ENCODE measurements at places on chromosomes 5 and 9.
A peak's percentile ranks its signal among the peaks of the same experiment; 100 is the strongest.

GRCh38 chr9:27701587-27701986, 128.3 kb upstream of the C9orf72 start:
- DNase-seq = no peak

GRCh38 chr5:80960531-80961375, 590 bp downstream of the RASGRF2 start:
- no peak for DNase-seq

DNA sequence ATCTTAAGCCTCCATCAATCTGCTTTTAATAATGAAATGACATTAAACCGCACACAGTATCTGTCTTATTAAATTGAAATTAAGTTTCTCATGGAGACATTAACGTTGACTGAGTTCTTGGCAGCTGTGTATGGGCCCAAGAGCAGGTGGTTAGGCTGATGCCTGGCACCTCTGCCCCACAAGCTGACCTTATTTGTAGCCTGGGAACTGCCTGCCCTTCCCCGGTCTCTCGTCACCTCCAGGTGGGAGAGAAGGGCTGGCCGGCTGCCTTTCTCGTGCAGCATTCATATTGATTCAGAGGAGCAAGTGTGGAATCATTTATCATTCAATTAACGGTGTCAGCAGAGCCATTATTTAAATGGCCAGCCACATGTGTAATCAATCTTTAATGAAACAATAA, 53.0 kb upstream of the FCN1 start:
- DNase-seq = no peak

DNA sequence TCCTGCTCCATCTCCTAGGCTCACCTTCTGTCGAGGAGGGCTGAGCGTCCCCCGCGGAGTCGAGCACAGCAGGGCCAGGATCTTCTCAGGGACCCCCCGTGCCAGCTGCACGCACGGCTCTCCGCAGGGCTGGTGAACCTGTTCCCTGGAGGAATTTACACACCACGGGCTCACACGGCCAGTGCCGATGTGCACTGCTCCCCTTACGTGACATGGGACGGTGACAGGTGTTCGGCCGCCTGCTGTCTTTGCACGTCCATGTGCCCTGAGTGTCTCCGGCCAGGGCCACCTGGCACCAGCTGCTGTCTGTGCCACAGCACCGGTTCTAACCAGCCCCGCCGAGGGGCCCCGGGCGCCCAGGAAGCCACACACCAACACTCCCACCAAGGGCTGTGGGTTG, 8.7 kb upstream of the AGPAT2 start:
- DNase-seq = no peak

- DNase-seq = no peak
These were observed 17.8 kb downstream of the PPARGC1B start for GRCh38 chr5:149747833-149748366.

- DNase-seq = no peak
These were observed 18.4 kb upstream of the TCF7 start for GRCh38 chr5:134095887-134096589.

GRCh38 chr9:4792572-4793458, at the start of gene RCL1:
TSS of gene RCL1 (plus strand) at chr9:4792944. CDS start at chr9:4793092, 148 bp downstream.
- DNase-seq = peak; percentile 91

DNA sequence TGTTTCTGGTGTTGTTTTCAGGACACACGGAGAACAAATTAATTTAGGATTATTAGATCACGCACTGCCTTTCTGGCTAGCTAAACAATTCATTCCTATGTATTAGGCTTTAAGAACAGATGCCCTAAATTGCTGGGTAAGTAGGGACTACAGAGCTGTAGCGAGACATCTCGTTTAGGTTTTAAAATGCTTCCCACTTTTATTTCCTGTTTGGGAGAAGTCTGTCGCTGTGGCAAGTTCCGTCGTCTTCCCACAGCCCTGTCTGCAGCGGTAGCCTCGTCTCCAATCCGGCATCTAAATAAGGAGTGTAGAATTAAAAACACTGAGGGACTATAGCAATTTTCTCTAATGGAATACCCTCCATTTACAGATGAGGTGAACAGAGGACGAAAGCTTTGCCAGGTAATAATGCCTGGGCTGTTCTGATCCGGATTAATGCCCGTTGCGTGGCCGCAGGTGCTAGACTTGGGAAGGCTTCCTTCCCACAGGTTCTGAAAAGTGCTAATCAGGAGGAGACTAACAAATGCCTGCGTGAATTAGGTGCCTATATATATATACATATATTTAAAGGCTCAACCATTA, 1.3 kb upstream of the TRIM36 start:
- DNase-seq = no peak

DNA sequence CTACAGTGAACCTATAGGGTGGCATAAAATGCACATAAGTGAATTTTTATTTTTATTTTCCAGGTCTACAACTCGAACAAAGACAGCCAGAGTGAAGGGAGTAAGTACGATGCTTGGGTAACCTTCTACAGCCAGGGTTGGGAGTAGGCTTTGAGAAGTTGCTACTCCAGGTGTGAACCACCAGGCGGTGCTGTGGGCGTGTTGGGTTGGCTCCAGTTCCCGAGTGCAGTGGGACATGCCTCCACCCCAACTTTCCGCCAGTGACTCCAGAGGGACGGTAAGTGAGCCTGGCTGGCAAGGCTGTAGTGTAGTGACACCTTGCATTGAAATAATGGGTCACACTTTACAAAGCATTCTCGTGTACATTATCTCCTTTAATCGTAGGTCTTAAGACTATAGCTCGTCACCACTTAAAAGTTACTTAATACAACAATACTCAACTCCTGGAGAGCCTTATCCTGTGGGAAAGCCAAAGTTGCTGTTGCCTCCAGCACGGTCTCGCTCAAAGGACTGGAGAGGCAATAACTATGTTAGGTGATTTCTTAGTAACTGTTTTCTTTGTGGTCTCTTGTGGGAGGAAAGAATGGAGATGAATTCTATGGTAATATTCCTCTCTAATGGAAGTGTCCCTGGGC, 244.0 kb downstream of the ARHGAP26 start:
- peak; percentile 40 for DNase-seq

- no peak for DNase-seq
These were observed 1364.3 kb downstream of the EFNA5 start for GRCh38 chr5:106306313-106307028.

DNA sequence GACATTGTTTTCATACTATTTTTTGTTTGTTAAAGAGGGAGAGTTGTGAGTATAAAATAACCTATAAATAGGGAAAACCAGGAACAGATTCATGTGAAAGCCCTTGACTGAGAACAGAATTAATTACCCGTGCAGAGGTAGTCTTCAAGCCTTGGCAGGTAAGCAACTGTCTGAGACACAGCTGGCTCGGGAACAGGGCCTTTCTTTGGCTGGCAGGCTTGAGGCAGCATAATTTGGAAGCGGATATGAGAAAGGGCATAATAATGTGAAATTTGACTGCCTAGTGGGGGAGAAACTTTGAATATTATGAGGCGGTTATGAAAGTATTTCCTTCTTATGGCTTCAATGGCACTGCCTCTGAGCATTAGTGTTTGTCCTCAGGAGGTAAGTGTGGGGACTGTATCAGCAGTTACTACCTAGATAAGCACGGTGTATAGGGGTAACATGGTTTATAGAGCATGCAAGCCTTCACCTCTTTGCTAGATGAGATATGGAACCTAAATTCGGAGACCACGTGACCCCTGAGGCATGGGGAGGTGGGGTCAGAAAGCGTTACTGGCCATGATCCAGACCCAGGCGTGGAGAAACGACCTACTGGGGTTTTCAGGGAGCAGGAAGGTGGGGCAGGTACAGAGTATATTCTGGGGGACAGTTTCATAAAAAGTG, 210.2 kb upstream of the GAS1 start:
- no peak for DNase-seq

- no peak for DNase-seq
These were observed 330.3 kb downstream of the NFIB start for GRCh38 chr9:13983607-13984006.

GRCh38 chr5:141430332-141431113, at the start of gene PCDHGA12:
TSS of gene PCDHGA12 (plus strand) at chr5:141430507. CDS start at chr5:141430760, 253 bp downstream.
- DNase-seq = peak; percentile 96

GRCh38 chr5:167688341-167689130, 602.9 kb upstream of the WWC1 start:
- peak; percentile 64 for DNase-seq

DNA sequence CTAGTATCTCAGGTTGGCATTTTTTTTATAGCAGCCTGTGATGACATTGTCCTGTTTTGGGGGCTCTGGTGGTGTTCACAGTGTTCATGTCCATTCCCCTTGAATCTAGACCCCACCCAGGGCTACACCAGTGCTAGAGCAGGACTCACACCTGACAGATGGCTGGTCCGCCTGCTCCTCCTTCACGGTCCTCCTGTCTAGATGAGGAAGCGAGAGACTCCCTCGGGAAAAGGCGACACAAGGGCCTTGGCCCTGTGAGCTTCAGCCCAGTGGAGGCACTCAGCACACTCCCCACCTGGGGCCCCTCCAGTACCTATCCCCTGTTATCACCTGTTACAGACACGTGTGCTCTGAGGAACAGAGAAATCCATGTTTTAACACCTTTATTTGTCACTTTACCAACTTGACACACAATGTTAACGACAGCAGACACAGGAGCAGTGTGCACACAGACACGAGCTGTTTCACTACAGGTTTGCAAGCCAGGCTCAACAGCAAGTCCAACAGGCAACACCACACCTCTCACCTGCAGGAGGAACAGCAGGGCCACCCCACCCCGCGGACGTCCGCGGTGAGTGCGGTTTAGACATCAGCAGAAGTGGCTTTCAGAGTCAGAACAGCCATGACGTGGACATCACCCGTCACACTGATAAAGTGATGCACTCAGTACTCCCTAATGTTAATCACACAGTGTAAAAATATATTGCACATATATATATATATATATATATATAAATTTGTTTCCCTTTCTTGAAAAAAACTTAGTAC, 33.5 kb downstream of the TPPP start:
- no peak for DNase-seq

DNA sequence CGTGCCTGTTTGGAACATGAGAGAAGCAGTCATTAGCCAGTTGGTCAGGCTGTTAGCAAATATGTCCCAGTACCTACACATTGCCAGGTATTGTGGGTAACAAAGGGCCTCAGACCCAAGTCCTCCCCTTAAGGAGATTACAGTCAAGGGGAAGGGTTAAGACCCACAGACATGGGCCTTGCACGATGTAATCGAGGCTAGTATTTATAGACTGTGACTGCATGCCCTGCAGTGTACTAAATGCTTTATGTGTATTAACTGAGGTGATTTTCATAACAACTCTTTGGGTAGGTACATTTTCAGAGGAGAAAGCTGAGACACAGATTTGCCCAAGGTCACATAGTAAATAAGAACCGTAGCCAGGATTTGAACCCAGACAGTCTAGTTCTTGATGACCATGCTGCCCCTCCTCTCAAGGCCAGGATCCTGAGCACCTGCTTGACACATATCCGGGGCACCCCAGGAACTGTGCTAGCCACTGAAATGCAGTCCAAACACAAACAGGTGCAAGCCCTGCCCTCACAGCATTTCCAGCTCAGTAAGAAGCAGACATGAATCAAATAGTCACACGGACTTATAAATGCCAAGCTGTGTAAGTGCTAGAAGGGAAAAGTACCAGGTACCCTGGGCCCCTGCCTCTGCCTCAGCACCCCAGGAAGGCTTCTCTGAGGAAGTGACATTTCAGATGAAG, 32.0 kb upstream of the GRPEL2 start:
- no peak for DNase-seq

DNA sequence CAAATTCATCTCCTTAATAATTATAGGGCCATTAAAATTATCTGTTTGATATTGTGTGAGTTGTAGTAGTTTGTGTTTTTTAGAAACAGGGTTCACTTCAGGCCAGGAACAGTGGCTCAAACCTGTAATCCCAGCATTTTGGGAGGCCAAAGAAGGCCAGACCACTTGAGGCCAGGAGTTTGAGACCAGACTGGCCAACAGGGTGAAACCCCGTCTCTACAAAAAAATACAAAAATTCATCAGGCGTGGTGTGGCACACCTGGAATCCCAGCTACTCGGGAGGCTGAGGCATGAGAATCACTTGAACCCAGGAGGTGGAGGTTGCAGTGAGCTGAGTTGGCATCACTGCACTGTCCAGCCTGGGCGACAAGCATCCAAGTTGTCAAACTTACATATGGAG, 57.0 kb downstream of the IARS1 start:
- no peak for DNase-seq

DNA sequence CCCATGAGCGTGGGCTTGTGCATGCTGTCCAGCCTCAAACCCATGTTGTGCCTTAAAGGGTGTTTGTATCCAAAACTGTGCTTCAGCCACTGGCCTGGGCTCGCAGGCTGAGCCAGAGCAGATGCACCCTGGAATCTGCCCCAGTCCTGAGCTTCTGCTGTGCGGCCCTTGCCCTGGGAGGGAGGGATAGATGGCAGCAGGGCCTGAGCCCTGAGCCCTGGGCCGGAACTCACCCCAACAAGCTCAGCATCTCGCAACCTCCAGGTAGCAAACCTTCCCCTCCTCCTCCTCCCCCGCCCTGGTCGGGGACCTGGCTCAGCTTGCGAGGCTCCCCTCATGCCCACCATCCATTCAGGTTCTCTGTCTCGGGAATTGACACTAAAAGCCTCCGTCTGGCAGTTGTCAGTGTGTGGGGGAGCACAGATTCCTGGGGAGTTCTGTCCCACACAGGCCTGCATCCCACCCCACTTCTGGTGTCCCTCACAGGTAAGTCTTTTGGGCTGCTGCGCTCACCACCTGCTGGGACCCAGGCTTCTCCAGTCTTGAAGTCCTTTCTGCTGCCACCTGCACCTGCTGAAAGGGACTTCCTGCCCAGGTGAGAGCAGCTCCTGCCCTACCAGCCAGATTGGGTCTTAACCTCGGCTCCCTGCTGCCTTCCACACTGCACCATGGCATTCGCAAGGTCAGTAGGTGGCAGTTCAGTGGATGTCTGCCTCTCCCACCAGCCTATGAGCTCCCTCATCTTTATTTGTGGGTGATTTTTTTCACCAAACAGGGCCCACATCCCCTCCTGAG, 55.2 kb upstream of the OLFM1 start:
- DNase-seq = no peak

DNA sequence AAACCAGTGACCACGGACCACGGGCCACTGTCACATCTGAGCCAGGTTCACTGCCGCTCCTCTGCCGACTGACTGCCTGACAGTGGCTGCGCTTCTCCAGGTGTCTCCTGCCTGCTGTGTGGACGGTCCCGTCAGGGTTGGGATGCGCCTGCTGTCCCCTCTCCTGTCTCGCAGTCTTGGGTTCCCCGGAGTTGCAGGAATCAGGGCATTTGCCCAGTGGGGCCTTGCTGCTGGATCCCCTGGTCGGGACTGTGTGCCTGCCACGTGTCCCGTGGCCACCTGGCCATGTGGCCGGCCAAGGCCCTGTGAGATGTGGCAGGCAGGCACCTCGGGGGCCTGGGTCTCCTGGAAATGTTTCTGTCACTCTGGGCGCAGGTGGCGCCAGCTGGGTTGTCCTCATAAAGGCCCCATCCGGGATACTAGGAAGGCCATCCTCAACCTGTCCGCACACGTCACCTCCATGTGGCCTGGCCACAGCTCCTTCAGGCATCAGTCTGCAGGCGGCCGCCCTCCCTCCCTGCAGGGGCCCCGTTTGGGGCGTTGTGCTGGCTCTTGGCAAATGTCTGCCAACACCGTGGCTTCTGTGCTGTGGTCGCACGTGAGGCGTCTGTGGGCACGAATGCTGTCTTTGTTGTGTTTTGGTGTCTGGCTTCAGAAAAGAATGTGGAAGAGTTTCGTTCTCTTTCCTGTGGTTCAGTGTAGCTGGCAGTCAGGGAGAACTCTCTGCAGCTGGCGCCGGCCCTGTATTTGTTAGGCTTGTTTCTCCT, 6.4 kb upstream of the TOR4A start:
- no peak for DNase-seq

All from fibroblast of mammary gland (primary cell).